Body of pancreas (tissue), 4 donors: ENCODE measurements at places on chromosomes 3 and 15.

DNA sequence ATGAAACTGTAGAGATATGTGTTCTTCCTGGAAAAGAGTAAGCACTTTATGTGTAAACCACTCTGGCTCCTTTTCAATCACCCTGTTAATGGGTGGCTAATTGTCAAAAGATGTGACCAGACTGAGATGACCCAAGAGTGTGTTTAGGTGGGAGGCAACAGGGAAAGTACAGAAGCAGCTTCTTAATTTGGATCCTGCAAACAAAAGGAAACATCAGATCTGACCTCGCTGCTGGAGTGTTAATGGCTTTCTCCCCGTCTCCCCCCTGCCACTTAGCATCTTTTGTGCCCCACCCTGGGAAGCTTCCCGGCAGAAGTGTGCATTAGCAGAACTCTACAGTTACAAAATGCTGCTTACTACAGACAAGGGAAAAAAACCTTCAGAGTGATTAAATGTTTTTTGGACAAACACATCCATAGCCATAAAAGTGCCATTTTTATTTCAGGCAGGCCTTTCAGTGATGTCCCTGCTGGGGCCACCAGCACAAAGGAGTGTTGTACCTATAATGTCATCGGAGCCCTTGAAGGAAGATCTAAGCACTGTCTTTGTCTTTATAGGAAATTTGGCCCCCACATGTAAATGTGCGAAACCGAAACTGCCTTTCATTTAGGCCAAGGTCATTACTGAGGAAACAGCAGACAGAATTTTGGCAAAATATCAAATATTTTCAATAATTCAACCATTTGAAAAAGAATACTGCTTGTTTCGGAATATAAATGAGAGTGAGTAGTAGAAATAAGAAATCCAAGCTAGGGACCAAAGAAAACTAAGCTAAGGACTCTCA is 311.0 kb downstream of the WDR72 start:
- H3K4me1 ChIP-seq, result peaks cover 74% of the 10 kb centered on the region
- DNase-seq, result peak; percentile 31
- H3K4me3 ChIP-seq, result no peak overlapping the region
- peak overlapping the region; percentile 64 for H3K27ac ChIP-seq
- no peaks in the 10 kb centered on the region for H3K27me3 ChIP-seq

GRCh38 chr3:194773771-194774455 is 88.2 kb downstream of the FAM43A start:
- no peak overlapping the region for H3K4me3 ChIP-seq
- no peak for DNase-seq
- no peak overlapping the region for H3K27ac ChIP-seq
- no peaks in the 10 kb centered on the region for H3K36me3 ChIP-seq
- H3K4me1 ChIP-seq, result peaks cover 5% of the 10 kb centered on the region

DNA sequence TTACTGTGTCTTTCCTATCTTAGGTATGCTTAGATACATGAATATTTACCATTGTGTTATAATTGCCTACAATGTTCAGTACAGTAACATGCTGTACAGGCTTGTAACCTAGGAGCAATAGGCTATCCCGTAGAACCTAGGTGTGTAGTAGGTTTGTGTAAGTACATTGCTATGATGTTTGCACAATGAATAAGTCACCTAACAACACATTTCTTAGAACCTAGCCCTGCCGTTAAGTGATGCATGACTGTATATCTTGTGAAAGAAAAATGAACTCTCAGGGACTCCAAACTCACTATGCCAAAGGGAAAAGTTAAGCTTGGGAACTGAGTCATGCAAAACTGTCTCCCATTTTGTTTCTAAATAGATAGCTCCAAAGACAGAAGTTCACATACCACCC is 91.5 kb upstream of the ACP3 start:
- H3K4me1 ChIP-seq, result peaks cover 9% of the 10 kb centered on the region
- no peaks in the 10 kb centered on the region for H3K27me3 ChIP-seq
- DNase-seq, result no peak

DNA sequence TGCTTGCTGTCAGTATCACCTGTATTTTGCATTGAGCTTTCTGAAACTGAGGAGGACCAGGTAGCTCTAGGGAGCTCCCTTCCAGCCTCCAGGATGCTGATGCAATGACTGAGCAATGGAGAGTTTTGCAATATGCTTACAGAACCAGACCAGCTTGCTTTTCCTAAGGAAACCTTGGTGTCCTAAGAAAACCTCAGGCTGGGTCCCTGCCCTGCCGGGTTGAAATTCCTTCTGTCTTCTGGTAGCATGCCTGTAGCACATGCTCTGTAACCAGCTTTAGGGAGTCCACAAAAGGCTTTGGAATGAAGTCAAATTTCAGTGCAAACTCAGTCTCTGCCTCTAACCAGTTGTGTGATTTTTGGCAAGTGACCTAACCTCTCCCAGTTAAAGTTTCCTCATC is 65.8 kb upstream of the GSK3B start:
- no peak overlapping the region for H3K4me3 ChIP-seq
- H3K27ac ChIP-seq, result no peak overlapping the region
- no peaks in the 10 kb centered on the region for H3K27me3 ChIP-seq
- no peaks in the 10 kb centered on the region for H3K4me1 ChIP-seq
- no peaks in the 10 kb centered on the region for H3K36me3 ChIP-seq
- peak; percentile 65 for DNase-seq

DNA sequence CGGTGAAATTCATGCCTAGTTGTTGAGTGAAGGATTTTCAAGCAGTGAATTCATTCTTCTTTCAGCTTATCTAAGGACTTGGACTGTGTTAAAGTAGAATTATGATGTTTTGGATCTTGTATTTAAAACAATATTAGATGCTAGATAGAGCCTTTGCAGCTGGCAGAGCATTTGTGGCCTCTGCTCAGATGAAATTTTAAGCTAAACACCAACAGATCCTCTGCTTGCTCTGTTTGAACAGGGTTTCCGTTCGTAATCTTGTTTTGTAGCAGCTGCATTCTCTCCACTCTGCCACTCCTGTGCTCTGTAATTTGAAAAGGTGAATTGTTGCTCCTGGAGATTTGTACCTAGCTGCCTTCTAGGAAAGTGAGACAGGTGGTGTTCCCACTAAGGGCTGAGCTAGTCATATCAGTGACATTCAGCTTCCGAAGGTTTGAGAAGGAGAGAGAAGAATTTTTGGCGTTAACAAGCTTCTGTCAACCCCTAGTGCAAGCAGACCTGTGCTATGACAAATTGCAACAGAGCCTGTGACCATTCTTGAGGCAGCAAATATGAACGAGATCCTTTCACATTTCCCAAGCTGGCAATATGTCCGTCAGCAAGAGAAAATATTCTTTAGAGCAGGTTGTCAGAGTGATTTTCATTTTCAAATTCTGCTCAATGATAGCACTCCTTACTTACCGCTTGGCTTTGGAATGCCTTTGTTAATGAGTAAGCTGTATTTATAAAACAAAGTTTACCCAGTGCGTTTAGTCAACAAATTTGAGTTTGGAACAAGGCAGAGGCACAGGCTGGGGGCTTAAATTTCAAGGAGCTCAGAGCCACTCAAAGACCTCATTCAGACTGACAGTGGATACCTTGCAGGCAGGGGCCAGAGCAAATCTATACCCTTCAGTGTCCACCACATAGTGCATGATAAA is 5.3 kb downstream of the CHST2 start:
- no peak for DNase-seq
- H3K27ac ChIP-seq, result no peak overlapping the region
- H3K36me3 ChIP-seq, result no peaks in the 10 kb centered on the region
- H3K27me3 ChIP-seq, result no peaks in the 10 kb centered on the region
- peaks cover 23% of the 10 kb centered on the region for H3K4me1 ChIP-seq

GRCh38 chr15:60096157-60096556 is 92.0 kb downstream of the FOXB1 start:
- peaks cover 8% of the 10 kb centered on the region for H3K4me1 ChIP-seq
- no peaks in the 10 kb centered on the region for H3K27me3 ChIP-seq
- H3K27ac ChIP-seq, result no peak overlapping the region
- H3K36me3 ChIP-seq, result no peaks in the 10 kb centered on the region
- H3K4me3 ChIP-seq, result no peak overlapping the region

DNA sequence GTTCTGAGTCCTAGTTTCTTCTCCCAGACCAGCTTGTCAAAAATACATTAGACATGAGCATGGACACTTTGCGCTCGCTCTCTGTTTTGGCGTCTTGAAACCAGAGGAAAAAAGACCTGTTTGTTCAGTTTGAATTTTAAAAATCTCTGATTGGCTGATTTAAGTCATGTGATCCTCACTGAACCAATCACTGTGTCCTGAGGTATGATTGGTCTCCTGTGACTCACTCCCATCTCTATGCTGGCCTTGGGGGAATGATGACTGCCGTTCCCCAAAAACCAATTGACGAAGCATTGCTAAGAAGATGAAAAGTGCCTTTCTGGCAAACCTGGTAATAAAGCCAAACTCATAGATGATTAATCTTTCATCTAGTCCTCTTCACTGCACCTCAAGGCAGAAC is 256.5 kb downstream of the IL5RA start:
- H3K4me1 ChIP-seq, result peaks cover 13% of the 10 kb centered on the region
- no peaks in the 10 kb centered on the region for H3K27me3 ChIP-seq
- no peaks in the 10 kb centered on the region for H3K36me3 ChIP-seq
- no peak overlapping the region for H3K4me3 ChIP-seq
- H3K27ac ChIP-seq, result no peak overlapping the region

DNA sequence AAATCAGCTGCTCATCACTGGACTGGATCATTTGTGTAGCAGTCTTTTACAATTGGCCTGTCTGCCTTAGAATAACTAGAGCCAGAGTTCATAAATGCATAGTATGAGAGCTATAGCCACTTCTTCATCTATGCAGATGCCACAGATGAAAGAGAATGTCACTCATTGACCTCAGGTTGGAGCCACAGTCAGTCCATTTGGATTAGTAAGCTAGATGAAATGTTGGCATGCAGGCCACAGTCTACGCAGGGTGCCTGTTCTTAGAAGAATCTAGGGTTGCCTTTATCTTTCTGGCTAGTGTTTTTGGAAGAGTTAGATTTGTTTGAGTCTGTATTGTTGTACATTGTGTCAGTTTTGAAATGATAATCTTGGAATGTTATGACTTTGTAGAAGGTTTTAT is 25.4 kb upstream of the EDEM1 start:
- no peaks in the 10 kb centered on the region for H3K36me3 ChIP-seq
- H3K4me3 ChIP-seq, result no peak overlapping the region
- DNase-seq, result no peak
- H3K27me3 ChIP-seq, result no peaks in the 10 kb centered on the region

- H3K4me3 ChIP-seq, result no peak overlapping the region
- H3K36me3 ChIP-seq, result no peaks in the 10 kb centered on the region
- no peak for DNase-seq
- no peak overlapping the region for H3K27ac ChIP-seq
- H3K27me3 ChIP-seq, result no peaks in the 10 kb centered on the region
These were observed 55.6 kb upstream of the XCR1 start for GRCh38 chr3:46082849-46083248.

DNA sequence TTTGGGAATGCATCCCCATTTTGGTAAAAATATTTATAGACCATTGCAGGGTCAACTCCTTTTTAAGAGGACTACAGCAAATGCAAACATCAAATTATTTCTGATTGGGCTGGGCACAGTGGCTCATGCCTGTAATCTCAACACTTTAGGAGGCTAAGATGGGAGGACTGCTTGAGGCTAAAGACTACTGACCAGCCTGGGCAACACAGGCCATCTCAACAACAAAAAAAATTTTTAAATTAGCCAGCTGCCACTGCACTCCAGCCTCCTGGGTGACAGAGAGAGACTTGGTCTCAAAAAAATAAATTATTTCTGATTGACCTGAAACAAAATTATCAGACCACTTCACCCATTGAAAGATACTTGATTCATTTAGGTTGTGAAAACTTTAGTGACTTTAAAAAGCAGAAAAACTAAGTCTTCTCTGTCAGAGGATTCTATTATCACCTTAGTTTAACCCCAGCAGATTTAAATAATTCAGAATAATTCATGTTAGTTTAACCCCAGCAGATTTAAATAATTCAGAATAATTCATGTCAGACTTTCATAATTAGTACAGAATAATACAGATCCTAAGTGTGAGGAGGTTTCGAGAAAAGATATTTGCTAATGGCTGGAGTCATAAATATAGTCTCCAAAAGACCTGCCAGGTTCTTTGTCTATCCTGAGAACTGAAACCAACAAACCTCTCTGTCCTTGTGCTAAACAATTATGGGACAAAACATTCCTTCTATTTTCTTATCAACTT is 183.6 kb upstream of the STT3B start:
- no peak for DNase-seq
- no peaks in the 10 kb centered on the region for H3K4me1 ChIP-seq
- no peaks in the 10 kb centered on the region for H3K27me3 ChIP-seq
- no peak overlapping the region for H3K27ac ChIP-seq
- H3K36me3 ChIP-seq, result no peaks in the 10 kb centered on the region

- no peaks in the 10 kb centered on the region for H3K36me3 ChIP-seq
- H3K27me3 ChIP-seq, result no peaks in the 10 kb centered on the region
These were observed 203.3 kb downstream of the FEZF2 start for GRCh38 chr3:62169906-62170660.

DNA sequence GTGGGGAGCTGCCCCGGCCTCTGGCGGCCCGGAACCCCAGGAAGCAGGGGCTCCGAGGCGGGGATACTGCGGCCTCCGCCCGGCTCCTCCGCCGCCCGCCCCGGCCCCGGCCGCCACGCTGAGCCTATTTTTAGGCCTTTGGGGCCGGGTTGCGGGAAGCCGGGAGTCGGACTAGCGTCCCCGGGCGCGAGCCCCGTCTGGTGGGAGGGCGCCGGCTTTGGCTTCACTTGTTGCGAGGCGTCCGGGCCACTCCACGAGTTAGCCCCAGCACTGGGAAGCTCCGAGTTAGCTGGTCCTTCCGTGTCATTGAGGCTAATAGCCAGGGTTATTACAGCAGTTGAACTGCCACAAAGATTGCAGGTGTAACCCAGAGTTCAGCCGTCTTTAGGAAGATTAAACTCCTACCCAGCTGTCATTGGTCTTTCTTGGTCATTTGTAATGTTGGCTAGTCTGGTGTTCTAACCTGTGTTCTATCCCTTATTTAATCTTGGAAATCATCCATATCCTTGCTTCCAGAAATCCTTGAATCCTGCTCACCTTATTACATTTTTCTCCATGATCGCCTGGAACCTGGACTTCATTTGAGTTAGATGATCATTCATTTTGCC is 791 bp downstream of the GYG1 start:
- no peaks in the 10 kb centered on the region for H3K27me3 ChIP-seq
- peak overlapping the region; percentile 93 for H3K27ac ChIP-seq
- peaks cover 13% of the 10 kb centered on the region for H3K4me1 ChIP-seq
- H3K36me3 ChIP-seq, result no peaks in the 10 kb centered on the region
- peak overlapping the region; percentile 65 for H3K4me3 ChIP-seq

GRCh38 chr3:18403061-18403460 is 22.1 kb downstream of the SATB1 start:
- no peak overlapping the region for H3K27ac ChIP-seq
- H3K36me3 ChIP-seq, result no peaks in the 10 kb centered on the region
- H3K4me3 ChIP-seq, result no peak overlapping the region
- H3K27me3 ChIP-seq, result no peaks in the 10 kb centered on the region
- DNase-seq, result no peak

DNA sequence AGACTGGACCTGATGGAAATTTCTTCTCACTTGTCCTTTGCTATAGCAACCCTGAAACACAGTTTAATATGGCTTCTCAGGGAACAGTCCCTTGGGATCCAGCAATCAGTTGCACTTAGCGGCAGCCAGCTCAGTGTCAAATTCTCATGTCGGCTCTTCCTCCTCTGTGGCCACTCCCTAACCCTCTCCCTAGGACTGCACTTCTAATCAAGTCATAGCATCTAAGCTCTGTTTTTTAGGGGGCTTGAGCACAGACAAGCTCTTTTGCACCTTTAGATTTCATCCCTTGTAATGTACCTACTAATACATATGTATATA is 250.5 kb upstream of the TLE3 start:
- DNase-seq, result no peak
- H3K4me1 ChIP-seq, result peaks cover 12% of the 10 kb centered on the region
- H3K36me3 ChIP-seq, result no peaks in the 10 kb centered on the region
- no peaks in the 10 kb centered on the region for H3K27me3 ChIP-seq
- no peak overlapping the region for H3K27ac ChIP-seq
